ENCODE measurements at places on chromosomes 13 and 19. TPM values are rescaled to one million over a fixed set of nuclear protein-coding genes. Genes with fewer than 3 reads are reported as not detected.

The CD209 gene
- 0.25 TPM for total RNA-seq

The AKAP8 gene
- total RNA-seq = 10.8 TPM

The C1QTNF9B gene
- not detected for total RNA-seq

The TDRD12 gene
- 1.2 TPM for total RNA-seq

The ARL11 gene
- 0.25 TPM for total RNA-seq

The CACNA1A gene
- 46.7 TPM for total RNA-seq

The SSC5D gene
- 0.25 TPM for total RNA-seq

The DLL3 gene
- total RNA-seq = 14.3 TPM

The PRSS57 gene
- not detected for total RNA-seq

The MAST1 gene
- total RNA-seq = 67.4 TPM

The RYR1 gene
- total RNA-seq = 2.2 TPM

The ZNF329 gene
- 26.3 TPM for total RNA-seq

The PLEKHF1 gene
- 0.49 TPM for total RNA-seq

The TEX26 gene
- 0.74 TPM for total RNA-seq

The KLK3 gene
- total RNA-seq = not detected

The FCAR gene
- total RNA-seq = 0.98 TPM

The GPR12 gene
- total RNA-seq = 38.6 TPM

The ODAD3 gene
- 0.49 TPM for total RNA-seq

The KIR2DL3 gene
- total RNA-seq = not detected

The NDUFA7 gene
- 3.7 TPM for total RNA-seq

The HTR2A gene
- 7.1 TPM for total RNA-seq

The CGB2 gene
- total RNA-seq = not detected

The C19orf85 gene
- not detected for total RNA-seq

The GPR4 gene
- 0.25 TPM for total RNA-seq

The MBD3L3 gene
- not detected for total RNA-seq

The AXL gene
- 7.1 TPM for total RNA-seq

The NCR1 gene
- not detected for total RNA-seq

The KCNN4 gene
- 0.49 TPM for total RNA-seq

The PRRG2 gene
- 0.25 TPM for total RNA-seq

The CD37 gene
- total RNA-seq = 3.4 TPM

The TOMM40 gene
- total RNA-seq = 18.2 TPM

The ZNF587 gene
- 21.6 TPM for total RNA-seq

The TTC9B gene
- total RNA-seq = 32.0 TPM

The LILRB2 gene
- 0.25 TPM for total RNA-seq

The USP12 gene
- 48.4 TPM for total RNA-seq

The IL4I1 gene
- total RNA-seq = not detected

The CEACAM6 gene
- 0.25 TPM for total RNA-seq

The FPR2 gene
- not detected for total RNA-seq

The GRIK5 gene
- 37.1 TPM for total RNA-seq

The CATSPERD gene
- 0.25 TPM for total RNA-seq

The IGFL2 gene
- not detected for total RNA-seq

The IL17D gene
- 9.1 TPM for total RNA-seq

The NALCN gene
- 27.8 TPM for total RNA-seq

The CAMSAP3 gene
- 19.9 TPM for total RNA-seq

The ATXN8OS gene
- total RNA-seq = 1.2 TPM

The ZNF528 gene
- total RNA-seq = 48.9 TPM

The IZUMO2 gene
- not detected for total RNA-seq

The DAND5 gene
- not detected for total RNA-seq

The RAB3A gene
- total RNA-seq = 44.7 TPM

The ALOX5AP gene
- total RNA-seq = 0.74 TPM

The PCDH20 gene
- 7.6 TPM for total RNA-seq

The GRK1 gene
- total RNA-seq = 1.2 TPM

The ZNF135 gene
- total RNA-seq = 9.8 TPM

The PROZ gene
- total RNA-seq = not detected

The CASP14 gene
- total RNA-seq = not detected

The FREM2 gene
- total RNA-seq = 2.5 TPM

Measured in temporal lobe (tissue), 4 donors.